Fibroblast of the aortic adventitia (primary cell): ENCODE measurements at places on chromosomes 12 and 14. TPM values are rescaled to one million over a fixed set of nuclear protein-coding genes. Genes with fewer than 3 reads are reported as not detected.

The TMPO gene
- total RNA-seq = 49.4 and 130 TPM in 2 replicates

DNA sequence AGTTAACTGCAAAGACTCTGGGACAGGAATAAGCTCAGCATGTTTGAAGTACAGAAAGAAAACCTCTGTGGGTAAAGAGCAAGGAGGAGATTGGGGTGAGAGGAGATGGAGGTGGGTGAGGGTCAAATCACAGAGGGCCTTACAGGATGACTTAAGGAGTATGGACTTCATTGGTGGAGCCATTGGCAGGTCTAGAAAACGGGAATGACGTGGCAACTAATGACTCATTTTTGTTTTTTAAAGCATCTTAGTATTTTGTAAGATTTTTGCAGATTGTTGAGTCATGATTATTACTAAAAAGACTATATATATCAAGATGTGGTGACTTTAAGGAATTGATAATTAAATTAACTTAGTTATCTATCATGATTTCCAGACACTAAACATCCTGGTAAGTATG is 18.5 kb downstream of the UTP20 start:
- peak; percentile 84 for DNase-seq

The CISTR gene
- not detected in 2 replicates for total RNA-seq

The NKX2-1 gene
- not detected in 2 replicates for total RNA-seq

DNA sequence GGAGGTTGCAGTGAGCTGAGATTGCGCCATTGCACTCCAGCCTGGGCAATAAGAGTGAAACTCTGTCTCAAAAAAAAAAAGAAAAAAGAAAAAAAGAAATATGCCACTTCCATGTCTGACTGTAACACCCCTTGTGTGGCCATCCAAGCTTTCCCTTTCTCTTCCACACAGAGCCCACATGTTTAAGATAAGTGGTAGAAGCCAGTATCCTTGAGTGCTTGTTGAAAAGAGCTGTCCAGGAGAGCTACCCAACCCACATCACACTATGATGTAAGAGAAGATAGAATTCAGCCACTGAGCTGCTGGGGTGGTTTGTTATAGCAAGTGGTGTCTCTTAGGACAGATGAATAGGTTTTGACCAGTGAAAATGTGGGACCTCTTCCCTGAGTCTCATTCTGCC is 82.1 kb downstream of the ZNF664 start:
- no peak for DNase-seq

The DNAH10 gene
- 0.18 and 0.82 TPM in 2 replicates for total RNA-seq

DNA sequence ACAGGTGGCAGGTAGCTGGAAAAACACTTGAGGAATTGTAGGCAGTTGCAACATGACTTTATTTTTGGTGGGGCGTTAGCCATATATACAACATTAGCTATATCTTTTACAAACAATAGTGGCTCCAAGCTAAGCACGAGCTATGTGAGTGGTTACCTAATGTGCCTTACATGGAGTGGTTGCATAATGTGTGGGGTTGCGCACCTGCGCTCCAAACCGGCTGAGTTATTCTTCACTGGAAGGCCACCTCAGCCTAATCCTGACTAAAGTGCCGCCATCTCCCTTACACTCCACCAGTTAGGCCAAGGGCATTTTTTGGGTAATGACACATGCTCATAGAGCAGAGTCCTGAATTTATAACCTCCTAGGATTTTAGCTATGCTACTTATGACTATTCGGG is 31.8 kb upstream of the G2E3 start:
- DNase-seq = no peak

The KCNC2 gene
- not detected in 2 replicates for total RNA-seq

DNA sequence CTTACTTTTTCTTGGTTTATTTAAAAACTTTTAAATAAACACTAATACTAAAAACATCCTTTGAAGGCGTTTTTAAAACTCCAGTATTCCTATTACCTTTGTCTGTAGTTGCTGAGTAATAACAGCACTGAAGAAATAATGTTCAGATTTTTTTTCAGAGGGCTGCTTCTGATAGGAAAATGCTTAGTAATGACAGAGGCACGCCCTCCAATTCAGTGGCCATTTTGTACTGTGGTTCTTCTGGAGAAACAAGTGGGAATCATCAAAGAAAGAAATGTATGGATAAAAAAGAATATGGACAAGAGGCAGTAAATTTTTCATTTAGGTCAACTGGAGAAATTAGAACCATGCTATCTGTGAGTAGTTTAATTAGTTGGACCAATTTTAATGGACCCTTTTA is 13.6 kb downstream of the VEZT start:
- DNase-seq = peak; percentile 70

GRCh38 chr12:49032276-49032675 is 13.7 kb upstream of the PRKAG1 start:
- no peak for DNase-seq

GRCh38 chr12:123671876-123672275 is 963 bp downstream of the TCTN2 start:
- peak; percentile 22 for DNase-seq

DNA sequence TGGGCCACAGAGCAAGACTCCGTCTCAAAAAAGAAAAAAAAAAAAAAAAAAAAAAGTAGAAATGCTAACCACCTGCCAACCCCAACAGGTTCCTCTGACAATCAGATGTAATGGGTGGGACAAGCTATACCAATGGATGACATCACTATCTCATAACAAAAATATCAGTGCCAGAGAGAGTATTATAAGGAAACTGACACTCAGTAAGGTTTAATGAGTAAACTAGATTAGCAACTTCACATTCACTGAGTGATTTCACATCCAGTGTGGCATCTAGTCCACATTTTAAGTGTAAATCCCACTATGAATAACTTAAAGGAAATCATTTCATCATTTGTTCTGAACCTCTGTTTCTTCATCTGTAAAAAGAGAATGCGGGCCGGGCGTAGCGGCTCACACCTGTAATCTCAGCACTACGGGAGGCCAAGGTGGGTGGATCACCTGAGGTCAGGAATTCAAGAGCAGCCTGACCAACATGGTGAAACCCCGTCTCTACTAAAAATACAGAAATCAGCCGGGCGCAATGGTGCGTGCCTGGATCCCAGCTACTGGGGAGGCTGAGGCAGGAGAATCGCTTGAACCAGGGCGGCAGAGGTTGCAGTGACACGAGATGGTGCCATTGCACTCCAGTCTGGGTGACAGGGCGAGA is 1.8 kb downstream of the SART3 start:
- no peak for DNase-seq

GRCh38 chr14:101358320-101359125 is 202.8 kb upstream of the DIO3 start:
- DNase-seq = no peak

The OLR1 gene
- not detected in 2 replicates for total RNA-seq

DNA sequence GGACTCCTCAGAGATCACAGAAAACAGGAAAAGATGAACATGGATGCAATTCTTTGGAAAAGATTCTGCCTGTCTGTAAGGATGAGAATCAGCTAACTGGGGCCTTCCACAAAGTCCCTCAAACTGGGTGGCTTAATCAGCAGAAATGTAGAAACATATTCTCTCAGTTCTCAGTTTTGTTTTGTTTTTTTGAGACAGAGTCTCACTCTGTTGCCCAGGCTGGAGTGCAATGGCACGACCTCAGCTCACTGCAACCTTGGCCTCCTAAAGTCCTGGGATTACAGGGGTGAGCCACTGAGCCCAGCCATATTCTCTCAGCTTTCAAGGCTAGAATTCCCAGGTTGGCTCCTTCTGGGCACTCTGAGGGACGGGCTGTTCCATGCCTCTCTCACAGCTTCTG is 38.2 kb upstream of the CLIP1 start:
- no peak for DNase-seq

The FBXW8 gene
- 6.6 and 11.2 TPM in 2 replicates for total RNA-seq

The SLC11A2 gene
- total RNA-seq = 50.7 and 53.7 TPM in 2 replicates

GRCh38 chr12:3815094-3815766 is 58.0 kb downstream of the PARP11 start:
- DNase-seq = no peak

- DNase-seq = peak; percentile 18
Measured at GRCh38 chr14:95662376-95663186, 23.6 kb upstream of the TCL1B start.

DNA sequence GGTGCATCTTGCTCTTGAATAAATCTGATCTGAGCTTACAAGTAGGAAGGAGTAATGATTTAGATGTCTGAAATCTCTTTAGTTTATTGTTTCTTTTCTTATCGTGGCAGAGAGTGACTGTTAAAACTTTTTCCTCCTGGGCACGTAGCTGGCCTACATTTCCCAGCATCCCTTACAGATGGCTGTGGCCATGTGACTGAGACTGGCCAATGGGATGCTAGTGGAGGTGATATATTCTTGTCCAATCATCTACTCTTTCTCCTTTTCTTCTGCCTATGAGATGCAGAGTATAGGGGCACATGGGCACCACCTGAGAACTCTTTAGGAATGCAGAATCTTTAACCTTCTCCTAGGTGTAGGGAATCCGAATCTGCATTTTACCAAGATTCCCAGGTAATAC is 237.3 kb downstream of the RGS6 start:
- DNase-seq = no peak

DNA sequence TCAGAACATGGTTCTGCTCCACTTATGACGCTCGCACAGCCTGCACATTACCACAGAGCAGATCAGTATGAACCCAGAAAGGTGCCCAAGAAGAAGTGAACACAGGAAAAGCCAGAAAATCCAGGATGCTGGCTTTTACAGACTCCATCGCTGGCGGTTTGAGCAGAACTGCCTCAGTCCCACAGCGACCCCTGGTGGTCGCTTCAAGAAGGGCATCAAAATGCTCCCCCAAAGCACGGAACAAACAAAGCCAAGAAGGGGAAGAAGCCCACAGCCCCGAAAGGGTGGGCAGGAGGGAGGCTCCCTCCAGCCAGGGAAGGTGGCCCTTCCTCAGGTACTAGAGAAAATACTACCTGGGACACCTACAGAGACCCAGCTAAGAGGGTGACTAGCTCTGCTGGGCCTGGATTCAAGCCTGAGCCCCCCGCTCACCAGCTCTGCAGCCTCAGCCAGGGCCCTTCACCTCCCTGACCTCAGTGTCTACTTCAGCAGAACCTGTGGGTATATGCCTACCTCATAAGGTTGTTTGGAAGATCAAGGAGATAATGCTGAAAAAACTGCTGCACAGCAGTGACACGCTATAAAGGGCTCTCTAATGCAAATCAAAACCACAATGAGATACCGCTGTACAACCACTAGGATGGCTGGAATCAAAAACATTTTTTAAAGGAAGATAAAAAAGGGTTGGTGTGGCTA is 98.1 kb downstream of the NCOR2 start:
- no peak for DNase-seq

DNA sequence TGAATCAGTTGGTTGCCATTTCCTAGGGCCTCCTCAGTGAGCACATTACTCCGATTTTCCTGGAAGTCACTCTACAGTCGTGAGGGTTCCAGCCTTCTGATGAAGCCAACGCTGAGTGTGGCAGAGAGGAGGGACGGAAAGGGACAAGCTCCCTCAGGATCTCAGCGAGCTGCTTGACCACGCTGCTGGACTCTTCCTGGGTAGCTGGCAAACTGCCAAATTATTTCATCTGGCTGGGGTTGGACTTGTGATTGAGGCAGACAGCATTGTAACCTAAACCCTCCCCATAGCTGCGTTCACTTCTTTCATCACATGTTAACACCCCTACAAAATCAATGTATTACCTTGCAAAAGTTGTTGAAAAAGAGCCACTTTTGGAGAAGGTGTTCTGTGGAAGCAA is 69.6 kb upstream of the CHST11 start:
- peak; percentile 47 for DNase-seq

The SLC2A14 gene
- total RNA-seq = not detected in 2 replicates

GRCh38 chr14:55294603-55295002 is 23.4 kb downstream of the FBXO34 start:
- DNase-seq = no peak

DNA sequence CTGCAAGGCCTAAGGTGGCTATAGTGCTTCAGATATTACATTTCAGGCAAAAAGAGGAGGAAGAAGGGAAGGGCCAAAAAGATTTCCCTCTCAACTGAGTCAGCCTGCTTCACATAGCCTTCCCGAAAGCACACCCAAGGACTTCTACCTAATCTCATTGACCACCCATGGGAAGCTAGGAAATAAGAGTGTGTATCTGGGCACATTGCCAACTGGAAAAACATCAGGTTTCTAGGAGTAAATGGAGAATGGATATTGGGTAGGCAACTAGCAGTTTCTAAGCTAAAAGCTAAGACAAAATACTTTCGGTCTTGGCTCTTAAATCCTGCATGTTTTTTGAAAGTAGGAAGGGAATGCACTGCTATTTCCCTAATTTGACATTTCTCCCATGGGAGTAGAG is 221.7 kb upstream of the GRIP1 start:
- DNase-seq = no peak

GRCh38 chr12:104547235-104547634 is 90.5 kb downstream of the CHST11 start:
- no peak for DNase-seq

DNA sequence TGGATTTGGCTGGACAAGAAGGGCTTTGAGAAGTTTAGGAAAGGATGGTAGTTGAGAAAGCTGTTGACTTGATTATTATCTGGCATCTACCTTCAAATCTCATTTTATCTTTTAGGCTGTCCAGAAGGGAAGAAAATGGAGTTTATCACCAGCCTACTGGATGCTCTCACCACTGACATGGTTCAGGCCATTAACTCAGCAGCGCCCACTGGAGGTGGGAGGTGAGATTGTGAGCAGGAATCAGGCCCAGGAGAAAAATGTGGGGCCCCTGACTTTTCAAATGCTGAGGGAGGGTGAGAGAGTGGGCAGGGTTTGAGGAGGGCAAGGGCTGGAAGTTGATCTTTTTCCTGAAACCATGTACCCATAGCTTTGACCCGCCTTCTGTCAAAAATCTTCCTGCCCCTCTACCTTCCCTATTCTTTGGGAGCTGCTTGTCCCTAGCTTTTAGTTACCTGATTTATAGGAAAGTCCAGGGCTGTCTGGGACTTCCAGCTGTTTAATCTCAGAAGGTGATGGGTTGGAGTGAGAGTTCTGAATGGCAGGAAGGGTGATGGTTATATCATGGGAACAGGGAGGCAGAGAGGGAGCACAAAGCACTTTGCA is 134.2 kb downstream of the SMOC1 start:
- no peak for DNase-seq
